ENCODE measurements at places on chromosomes 13 and 19.

- no peak for DNase-seq
- H3K4me1 ChIP-seq, result no peaks in the 10 kb centered on the region
- H3K27ac ChIP-seq, result no peak overlapping the region
- no peaks in the 10 kb centered on the region for H3K36me3 ChIP-seq
Measured at GRCh38 chr13:110150384-110151101, 156.4 kb downstream of the COL4A1 start.

- peak; percentile 45 for DNase-seq
- H3K36me3 ChIP-seq, result no peaks in the 10 kb centered on the region
- no peaks in the 10 kb centered on the region for H3K27me3 ChIP-seq
Measured at GRCh38 chr13:109135018-109135417, 505.6 kb downstream of the MYO16 start.

DNA sequence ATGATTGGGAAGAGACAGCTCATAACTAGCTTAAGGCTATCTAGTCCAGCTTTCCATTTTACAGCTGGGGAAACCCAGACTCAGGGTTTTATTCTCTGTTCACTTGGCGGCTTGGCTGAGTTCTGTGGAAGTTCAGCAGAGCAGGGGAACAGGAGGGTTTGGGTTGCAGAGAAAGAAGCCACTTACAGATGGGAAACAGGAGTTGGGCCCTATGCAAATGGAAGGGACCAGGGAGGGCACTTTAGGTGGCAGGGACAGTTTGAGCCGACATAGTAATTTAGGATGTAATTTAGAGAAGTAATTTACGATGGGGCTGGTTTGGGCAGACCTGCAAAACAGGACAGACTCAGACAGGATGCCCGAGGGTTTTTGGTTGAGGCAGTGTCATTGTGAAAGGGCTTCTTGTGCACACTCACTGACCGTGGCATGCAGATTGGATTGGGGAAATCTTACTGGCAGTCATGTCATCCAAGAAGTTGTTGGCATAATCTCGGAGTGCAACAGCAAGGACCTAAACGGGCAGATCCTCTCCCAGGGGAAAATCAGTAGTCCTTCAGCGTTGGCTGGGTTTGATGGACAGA, 47.3 kb upstream of the GPR183 start:
- no peak overlapping the region for H3K27ac ChIP-seq
- no peak for DNase-seq
- peaks cover 2% of the 10 kb centered on the region for H3K36me3 ChIP-seq
- H3K27me3 ChIP-seq, result no peaks in the 10 kb centered on the region

DNA sequence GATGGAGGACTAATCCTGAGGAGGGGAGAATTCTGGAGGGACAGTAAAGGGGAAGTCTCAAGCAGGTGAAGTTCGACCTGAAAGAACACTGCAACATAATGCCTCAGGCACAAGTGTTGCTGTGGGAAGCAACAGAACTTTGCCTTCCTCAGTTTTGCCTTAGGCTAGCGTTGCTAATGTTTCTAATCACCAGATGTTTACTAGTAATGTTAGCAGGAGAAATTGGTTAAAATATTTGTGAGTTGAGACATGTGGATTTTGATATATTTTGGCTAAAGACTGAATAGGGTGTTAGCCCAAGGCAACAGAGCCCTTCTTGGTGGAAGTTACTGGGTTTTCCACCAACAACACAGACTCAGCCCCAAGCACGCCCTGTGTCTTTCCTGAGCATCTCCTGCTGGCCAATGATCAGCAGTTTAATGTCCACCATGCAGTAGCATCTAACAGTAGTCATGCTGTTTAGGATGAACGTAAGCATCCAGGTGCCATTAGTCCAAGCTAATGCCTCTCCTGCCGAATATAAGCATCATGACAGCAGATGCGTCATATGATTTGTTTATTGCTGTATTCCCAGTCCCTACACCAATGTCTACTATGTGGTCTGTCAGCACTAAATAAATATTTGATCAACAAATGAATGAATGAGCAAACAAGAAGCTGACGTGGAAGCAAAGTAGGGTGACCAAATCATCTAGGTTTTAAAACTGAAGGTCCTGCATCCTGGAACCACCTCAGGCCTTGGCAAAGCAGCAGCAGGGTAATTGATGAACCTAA, 511.9 kb upstream of the HTR2A start:
- no peaks in the 10 kb centered on the region for H3K27me3 ChIP-seq
- DNase-seq, result no peak
- H3K4me1 ChIP-seq, result peaks cover 2% of the 10 kb centered on the region
- H3K4me3 ChIP-seq, result no peak overlapping the region

GRCh38 chr13:43081866-43082265, 58.5 kb downstream of the DNAJC15 start:
- H3K27ac ChIP-seq, result no peak overlapping the region
- no peaks in the 10 kb centered on the region for H3K27me3 ChIP-seq
- no peaks in the 10 kb centered on the region for H3K36me3 ChIP-seq
- no peak overlapping the region for H3K4me3 ChIP-seq

GRCh38 chr19:55370305-55370988, at the start of gene IL11:
Gene IL11 (minus strand): TSS chr19:55370463. CDS start chr19:55370310, 153 bp downstream.
- H3K27me3 ChIP-seq, result peaks cover 3% of the 10 kb centered on the region
- H3K27ac ChIP-seq, result peak within 1 kb of the TSS; percentile 86
- peak; percentile 73 for DNase-seq
- no peaks in the 10 kb centered on the region for H3K36me3 ChIP-seq
- H3K4me1 ChIP-seq, result peaks cover 2% of the 10 kb centered on the region
- H3K4me3 ChIP-seq, result peak within 1 kb of the TSS; percentile 20

Measured in mesendoderm (in vitro differentiated cells).